Peyer's patch (tissue), 4 donors: ENCODE measurements at places on chromosomes 16 and 17.

DNA sequence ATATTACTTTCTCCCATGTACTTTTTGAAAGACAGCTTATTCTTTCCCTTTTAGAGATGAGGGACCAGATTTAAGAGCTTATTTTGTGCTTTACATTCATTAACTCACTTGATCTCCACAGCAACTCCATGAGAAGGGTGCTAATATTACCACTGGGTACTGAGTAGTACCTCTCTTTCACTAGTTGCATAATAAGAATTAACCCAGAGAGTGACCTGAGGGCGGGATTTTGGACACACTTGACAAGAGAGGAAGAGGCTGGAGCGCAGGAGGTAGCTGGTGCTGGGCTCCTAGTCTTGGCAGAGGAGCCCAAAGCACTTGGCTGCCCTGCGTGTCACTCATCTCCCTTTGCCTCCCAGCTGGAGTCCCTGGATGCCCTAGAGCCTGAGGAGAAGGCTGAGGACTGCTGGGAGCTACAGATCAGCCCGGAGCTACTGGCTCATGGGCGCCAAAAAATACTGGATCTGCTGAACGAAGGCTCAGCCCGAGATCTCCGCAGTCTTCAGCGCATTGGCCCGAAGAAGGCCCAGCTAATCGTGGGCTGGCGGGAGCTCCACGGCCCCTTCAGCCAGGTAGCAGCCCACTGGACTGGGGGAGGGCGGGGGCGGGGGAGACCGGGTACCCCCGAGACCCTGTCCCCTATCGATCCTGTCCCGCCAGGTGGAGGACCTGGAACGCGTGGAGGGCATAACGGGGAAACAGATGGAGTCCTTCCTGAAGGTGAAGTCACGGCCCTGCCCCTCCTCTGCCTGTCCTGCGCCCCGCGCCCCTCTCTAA, 1.7 kb upstream of the MAZ start:
- no peak for DNase-seq

GRCh38 chr16:81830845-81831540, 51.9 kb downstream of the PLCG2 start:
- DNase-seq: no peak

GRCh38 chr17:3697103-3697476, 1.1 kb upstream of the P2RX5 start:
- no peak for DNase-seq

DNA sequence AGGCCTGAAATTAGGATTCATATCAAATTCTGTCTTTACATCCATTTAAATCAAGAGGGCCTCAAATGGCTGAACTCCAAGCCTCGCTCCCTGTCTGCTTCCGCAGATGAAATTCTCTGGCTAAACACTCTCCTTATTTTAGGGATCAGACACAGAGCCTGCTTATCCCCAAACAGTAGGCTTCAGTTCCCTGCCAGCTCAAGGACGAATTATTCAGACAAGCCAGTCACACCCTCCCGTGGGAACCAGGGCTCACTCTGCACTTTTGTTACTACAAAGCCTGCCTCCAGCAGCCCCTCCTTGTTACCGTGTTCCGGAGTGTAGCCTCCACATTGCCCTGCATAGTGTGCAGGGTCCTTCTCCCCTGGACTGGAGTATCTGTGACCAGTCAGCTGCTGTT, 46.6 kb upstream of the LCMT1 start:
- no peak for DNase-seq

- no peak for DNase-seq
These were observed 29.4 kb downstream of the NEUROD2 start for GRCh38 chr17:39578272-39578671.
